ENCODE measurements at places on chromosomes 4 and X.

GRCh38 chr4:2982012-2982411, 18.6 kb downstream of the GRK4 start:
- DNase-seq, result no peak

DNA sequence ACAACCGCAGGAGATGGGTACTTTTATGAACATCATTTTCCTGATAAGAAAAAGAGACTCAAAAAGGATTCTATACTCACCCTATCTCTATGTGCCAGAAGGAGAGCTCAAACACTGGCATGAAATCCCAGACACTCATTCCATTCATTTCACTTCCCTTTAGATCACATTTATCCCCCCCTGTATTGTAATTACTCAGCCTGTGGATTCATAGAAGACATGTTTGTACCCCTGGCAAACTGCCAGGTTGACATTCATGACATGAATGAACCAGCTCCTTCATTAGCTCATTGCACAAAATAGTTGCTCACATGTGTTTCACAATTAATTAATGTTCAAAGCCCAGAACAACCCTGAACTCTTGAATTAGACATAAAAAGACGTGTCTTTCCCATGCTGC, 4.9 kb downstream of the SMR3A start:
- peak; percentile 30 for DNase-seq

GRCh38 chr4:37687194-37687562, 1.0 kb upstream of the RELL1 start:
- no peak for DNase-seq

GRCh38 chrX:100600758-100601157, 16.0 kb downstream of the TNMD start:
- DNase-seq, result no peak

DNA sequence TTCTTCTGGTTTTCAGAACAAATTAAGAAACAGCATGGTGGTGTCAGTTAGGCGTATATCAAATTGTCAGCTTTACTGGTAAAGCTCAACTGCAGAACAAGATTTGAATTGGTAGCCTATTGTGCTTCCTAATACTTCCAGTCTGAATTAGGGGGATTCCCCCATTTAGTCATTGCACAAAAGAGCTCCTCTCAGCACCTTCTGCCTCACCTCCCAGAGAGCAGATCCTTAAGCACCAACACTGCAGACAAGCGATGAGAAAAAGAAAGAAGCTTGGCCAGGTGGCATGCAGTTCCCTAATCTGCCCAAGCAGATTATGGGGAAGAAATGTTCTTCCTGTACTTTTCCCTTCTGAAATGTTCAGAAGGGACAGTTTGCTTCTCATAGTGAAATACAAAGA, 9.2 kb downstream of the MAP9 start:
- no peak for DNase-seq

- DNase-seq, result no peak
These were observed 90.4 kb downstream of the ARHGAP6 start for GRCh38 chrX:11575332-11575731.
